ENCODE measurements at places on chromosomes 5 and 9.

GRCh38 chr5:1634337-1634661 lies 110.5 kb upstream of the LPCAT1 start:
- no peak for DNase-seq

- no peak for DNase-seq
These were observed 27.9 kb upstream of the MUSK start for GRCh38 chr9:110640736-110641135.

GRCh38 chr5:72179028-72179815 lies 71.9 kb downstream of the MAP1B start:
- DNase-seq: no peak

DNA sequence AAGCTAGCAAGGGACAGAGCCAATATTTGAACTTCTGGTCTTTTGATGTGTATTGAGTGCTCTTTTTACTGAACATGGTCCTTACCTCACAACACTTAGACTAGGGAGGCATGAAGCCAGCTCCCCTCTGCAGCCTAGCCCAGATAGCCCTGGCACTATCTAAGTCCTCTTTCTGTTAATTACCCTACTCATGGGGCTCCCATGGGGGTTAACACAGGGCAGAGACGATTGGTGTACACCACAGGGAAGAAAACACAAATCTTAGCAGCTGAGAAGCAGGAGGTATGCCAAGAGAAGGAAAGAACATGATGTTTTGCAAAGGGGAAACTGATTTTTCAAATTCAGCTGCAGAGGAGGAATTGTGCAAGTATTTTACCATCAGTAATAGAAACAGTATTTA lies 383.8 kb downstream of the TMEM232 start:
- DNase-seq: no peak

DNA sequence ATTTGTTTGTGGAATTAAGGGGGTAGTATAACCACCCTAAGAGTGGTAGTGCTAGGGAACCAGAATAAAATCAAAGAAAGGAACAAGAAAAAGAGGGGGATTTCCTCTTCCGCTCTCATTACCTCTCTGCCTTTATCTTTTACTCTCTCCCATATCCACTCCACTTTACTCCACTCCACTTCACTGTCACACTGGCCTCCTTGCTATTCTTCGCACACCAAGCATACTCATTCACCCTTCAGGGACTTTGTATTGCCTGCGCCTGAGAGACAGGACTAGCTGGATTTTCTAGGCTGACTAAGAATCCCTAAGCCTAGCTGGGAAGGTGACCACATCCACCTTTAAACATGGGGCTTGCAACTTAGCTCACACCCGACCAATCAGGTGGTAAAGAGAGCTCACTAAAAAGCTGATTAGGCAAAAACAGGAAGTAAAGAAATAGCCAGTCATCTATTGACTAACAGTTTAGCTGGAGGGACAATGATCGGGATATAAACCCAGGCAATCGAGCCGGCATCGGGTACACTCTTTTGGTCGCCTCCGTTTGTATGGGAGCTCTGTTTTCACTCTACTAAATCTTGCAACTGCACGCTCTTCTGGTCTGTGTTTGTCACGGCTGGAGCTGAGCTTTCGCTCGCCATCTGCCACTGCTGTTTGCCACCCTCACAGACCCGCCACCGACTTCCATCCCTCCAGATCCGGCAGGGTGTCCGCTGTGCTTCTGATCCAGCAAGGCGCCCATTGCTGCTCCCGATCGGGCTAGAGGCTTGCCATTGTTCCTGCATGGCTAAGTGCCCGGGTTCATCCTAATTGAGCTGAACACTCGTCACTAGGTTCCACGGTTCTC lies 121.8 kb downstream of the FAM170A start:
- DNase-seq: no peak

DNA sequence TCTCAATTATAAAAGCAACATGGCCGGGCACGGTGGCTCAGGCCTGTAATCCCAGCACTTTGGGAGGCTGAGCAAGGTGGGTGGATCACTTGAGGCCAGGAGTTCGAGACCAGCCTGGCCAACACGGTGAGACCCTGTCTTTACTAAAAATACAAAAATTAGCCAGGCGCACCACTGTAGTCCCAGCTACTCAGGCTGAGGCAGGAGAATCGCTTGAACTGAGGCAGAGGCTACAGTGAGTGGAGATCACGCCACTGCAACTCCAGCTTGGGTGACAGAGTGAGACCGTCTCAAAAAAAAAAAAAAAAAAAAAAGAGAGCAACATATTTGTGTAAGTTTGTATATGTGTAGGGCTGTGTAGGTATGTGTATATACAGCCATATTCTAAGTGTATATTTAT lies 7.5 kb downstream of the RPS6 start:
- DNase-seq: no peak

DNA sequence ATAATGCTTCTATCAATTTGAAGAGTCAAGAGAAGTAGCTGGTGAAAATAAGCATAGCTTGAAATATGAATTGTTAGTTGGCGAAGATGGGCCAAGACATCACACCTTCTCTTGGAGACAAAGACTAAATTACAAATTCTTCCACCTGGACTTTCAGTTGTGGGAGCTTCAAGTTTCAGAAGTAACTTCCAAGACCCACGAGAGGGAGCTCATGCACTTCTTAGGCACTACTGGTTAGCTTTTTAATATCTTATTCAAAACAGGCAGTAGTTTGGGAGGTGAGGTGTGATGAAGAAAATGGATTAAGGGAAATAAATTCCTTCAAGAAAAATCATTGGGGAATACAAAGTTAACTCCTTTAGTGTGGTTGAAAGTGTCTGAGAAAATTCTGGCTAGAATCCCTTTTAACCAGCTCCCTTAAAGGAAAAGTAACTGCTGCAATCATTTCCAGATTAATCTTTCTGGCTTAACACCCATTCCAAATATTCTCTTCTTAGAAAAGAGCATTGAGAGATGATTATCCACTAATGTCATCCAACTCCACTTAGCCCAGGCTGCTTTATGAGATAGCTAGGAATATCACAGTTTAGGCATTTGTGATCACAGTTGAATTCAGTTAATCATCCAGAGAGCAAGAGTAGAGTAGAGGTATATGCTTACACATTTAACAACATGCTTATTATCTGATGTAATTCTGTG lies 139.5 kb upstream of the DMRTA1 start:
- DNase-seq: no peak

GRCh38 chr9:83935276-83935935 lies 14.2 kb upstream of the KIF27 start:
- DNase-seq: no peak

DNA sequence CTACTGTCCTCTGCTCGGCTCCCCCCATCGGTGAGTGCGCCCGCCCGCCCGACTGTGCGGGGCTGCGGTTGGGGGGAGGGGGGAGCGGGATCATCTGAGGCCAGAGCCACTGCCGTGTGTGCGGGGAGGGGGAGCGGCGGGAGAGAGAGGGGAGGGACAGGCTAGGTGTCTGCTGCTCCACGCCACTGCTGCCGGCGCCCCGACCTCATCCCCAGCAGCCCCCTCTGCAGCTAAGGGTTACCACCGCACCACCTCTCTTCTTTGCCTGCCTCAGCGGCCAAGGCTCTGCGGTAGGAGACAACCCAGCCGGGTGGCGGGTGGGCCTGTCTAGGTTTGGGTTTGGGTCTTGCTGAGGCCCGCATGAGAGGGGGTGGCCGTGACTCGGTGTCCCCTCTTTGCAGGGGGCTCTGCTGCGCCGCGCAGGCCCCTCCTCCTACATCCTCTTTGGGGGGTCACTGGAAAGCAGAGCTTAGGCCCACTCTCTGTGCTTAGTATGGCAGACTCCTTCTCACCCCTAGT lies 670 bp upstream of the PURA start:
- DNase-seq: peak; percentile 35

DNA sequence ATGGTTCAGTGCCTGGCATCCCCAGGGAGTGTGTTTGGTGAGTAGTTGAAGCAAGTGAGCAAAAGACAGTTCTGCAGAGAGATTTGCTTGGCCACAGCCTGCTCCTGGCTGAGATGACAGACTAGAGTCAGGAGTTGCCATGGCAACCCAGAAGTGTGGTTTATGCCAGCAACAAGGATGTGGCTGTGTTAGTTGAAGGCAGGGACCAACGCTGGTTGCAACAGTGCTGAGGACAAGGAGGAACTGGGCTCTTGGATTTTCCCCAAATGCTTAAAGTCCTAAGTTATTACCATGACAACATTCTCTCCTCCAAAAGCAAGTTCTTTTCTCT lies 2.7 kb downstream of the NXNL2 start:
- peak; percentile 77 for DNase-seq

- no peak for DNase-seq
These were observed 10.0 kb upstream of the SHISAL2B start for GRCh38 chr5:64680289-64680688.

DNA sequence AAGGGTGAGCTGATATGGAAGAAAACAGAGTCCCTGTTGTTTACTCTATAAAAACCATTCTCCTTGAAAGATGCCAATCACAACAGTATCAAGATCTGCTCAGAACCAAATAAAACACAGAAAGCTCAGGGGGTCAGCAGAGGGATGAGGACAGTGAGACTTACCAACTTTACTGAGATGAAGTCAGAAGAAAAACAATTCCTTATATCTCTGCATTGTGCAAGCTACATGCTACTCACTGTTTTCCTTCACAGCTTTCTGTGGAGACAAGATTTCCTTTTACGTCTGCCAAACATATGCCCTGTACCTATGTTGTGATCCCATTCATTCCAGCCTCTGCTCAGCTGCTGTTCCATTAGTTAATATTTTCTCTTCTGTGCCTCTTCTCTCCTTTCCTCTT lies 185.6 kb downstream of the TSSK1B start:
- DNase-seq: no peak

GRCh38 chr5:135241536-135241935 lies 157.5 kb downstream of the MACROH2A1 start:
- DNase-seq: no peak

- no peak for DNase-seq
These were observed 159.6 kb upstream of the TBCA start for GRCh38 chr5:77935506-77936364.

GRCh38 chr5:150576449-150576949 lies 64.0 kb upstream of the SYNPO start:
- DNase-seq: no peak

DNA sequence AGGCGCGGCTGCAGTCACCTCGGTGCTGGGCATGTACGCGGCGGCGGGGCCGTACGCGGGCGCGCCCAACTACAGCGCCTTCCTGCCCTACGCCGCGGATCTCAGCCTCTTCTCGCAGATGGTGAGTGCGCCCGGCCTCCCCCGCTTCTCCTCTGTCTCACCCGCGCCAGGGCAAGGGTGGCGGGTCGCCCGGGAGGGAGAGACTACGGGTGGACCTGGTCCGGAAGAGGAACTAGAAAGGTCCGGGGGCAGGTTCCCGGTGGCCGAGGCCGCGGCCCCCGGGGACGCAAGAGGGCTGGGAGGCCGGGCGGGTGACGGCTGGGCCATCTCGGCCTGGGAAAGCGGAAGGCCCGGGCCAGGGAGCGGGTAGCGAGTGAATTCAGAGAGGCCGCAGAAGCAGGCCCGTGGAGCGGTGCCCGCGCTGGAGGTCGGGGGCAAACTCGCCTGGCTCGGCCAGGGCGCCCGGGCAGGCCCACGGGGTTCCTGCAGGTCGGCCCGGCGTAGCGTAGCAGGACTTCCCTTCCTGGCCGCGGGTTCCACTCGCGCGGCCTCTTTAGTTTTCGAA lies 711 bp downstream of the IRX1 start:
- DNase-seq: no peak

DNA sequence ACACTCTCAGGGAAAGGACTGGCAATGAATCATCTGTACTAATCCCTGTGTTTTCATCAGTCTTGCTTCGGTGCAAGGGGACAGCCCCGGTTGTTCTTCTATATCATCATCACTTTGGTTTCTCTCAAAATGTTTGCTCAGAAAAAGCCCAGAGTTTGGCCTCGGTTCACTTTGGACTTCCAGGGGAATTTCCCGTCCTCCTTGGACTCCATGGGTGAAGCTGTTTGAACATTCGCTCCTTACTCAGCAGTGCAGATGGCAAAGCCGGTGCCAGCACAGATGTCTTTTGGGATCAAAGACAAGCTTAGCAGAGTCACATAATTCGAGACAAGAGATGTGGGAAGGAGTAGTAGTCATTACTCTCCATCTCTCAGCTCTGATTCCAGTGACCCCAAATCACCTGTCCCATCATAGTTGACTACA lies 69.8 kb upstream of the TNFSF8 start:
- DNase-seq: no peak

DNA sequence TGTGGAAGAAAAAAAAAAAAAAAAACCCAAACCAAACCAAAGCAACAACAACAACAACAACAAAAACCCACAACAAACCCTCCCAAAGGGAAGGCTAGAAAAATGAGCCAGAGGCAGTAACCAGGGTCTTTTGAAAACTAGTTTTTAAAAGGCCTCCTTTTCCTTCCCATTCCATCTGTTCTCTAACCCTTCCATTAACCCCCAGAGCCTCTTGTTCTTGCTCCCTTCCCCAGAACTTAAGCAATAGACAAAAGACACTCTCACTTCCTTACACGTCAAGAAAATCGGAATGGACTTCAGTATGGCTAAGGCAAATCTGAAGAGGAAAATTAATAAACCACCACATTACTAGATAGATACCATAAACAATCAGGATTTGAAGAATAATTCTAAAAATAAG lies 292.8 kb downstream of the ARL15 start:
- no peak for DNase-seq

GRCh38 chr9:28134446-28134976 lies 561.2 kb upstream of the C9orf72 start:
- no peak for DNase-seq

DNA sequence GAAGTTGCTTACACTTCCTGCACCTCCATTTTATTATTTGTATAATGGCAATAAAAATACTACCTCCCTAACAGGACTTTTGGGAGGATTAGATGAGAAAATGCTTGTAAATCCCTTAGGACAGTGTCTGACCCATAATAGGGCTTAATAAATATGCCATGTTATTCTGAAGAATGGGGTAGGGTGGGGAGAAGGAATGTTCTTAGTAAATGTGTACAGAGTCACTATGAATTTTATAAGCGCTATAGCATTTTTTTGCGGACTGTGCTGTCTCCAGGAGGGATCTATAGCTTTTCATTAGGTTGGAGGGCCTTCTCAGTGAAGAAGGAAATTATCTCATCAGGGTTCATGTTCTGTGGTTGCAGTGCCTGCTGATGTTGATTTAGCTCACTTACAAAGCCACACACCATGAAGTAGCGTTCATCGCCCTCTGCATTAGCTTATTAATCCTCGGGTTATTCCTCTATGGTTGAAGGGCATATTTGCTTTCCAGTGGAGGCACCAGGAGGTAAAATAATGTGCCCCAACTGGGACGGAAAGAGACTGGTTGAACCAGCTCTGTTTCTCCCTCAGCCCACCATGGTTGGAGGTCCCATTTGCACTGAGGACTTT lies 497.1 kb downstream of the ARHGEF28 start:
- DNase-seq: no peak

Measured in anterior cingulate cortex (tissue), 58 donors.